ENCODE measurements at places on chromosomes 13 and 19.

GRCh38 chr19:50275577-50276368 is 53.4 kb downstream of the KCNC3 start:
- no peak for ATAC-seq

DNA sequence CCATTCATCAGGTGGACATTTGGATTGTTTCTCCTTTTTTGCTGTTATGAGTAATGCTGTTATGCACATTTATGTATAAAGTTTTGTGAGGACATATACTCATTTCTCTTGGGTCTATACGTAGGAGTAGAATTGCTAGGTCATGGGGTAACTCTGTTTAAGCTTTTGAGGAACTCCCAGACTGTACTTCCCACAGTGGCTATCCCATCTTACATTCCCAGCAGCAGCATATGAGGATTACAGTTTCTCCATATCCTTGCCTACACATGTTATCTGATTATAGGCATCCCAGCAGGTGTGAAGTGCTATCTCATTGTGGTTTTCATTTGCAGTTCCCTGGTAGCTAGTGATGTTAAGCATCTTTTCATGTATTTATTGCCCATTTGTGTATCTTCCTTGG is 5.9 kb downstream of the ZSCAN22 start:
- no peak for ATAC-seq

GRCh38 chr19:30263830-30264381 is 108.3 kb upstream of the ZNF536 start:
- no peak for ATAC-seq

- no peak for ATAC-seq
Measured at GRCh38 chr19:867301-867793, 7.9 kb downstream of the CFD start.

GRCh38 chr13:110677731-110678545 is 28.0 kb downstream of the CARS2 start:
- ATAC-seq = peak; percentile 60

DNA sequence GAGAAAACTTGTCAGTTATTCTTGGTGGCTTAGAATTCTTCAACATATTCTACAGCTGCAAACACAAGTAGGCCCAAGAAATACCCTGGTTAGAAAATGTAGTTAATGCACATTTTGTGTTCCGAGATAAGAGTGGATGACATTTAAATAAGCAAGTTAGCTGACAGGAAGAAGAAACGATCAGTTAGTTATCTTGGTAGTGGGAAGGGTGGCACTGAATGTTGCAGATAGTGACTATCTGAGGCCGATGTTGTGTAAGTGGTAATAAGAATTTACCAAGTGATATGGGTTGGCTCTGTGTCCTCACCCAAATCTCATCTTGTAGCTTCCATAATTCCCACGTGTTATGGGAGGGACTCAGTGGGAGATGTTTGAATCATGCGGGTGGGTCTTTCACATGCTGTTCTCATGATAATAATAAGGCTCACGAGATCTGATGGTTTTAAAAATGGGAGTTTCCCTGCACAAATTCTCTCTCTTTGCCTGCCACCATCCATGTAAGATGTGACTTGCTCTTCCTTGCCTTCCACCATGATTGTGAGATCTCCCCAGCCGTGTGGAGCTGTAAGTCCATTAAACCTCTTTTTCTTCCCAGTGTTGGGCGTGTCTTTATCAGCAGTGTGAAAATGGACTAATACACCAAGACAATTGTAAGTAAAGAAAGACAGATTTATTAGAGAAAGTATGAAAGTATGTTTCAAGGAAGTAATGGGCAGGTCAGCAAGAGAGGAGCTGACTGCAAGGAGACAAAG is 10.9 kb upstream of the AKAP11 start:
- no peak for ATAC-seq

- no peak for ATAC-seq
Measured at GRCh38 chr13:110290153-110290552, 16.8 kb downstream of the COL4A1 start.

DNA sequence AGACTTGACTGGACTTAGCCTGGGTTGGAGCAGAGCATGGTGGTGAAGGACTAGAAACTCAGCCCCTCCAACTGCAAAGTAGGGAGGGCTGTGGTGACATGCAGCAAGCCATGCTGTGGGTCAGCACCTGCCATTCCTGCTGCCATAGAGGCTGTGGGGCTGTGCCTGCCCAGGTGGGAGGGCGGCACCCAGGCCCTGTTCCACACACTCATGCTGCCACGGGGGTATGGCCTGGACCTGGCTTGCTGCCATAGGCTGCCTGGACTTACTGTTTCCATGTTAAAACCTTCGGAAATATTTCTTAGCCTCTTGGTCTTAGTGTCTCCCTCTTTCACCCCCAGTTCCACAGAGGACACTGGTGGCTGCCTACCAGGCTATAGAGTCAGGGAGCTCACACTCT is 29.3 kb downstream of the CILP2 start:
- no peak for ATAC-seq

DNA sequence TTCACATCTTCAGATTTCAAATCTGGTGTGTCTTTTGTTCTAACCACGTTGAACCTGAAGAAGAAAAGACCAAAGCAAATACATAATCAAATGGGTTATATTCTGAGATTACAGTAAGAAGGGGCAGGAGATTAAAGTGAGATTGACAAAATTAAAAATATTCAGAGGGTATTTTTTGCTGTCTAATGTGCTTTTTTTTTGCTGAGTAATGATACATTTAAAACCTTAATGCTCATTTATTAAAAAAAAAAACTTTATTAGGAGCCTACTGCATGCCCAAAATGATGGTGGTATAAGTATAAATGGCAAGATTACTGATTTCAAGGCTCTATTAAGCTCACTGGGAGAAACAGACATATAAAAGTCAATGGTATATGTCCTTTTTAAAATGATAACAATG is 459.4 kb downstream of the FGF9 start:
- no peak for ATAC-seq

DNA sequence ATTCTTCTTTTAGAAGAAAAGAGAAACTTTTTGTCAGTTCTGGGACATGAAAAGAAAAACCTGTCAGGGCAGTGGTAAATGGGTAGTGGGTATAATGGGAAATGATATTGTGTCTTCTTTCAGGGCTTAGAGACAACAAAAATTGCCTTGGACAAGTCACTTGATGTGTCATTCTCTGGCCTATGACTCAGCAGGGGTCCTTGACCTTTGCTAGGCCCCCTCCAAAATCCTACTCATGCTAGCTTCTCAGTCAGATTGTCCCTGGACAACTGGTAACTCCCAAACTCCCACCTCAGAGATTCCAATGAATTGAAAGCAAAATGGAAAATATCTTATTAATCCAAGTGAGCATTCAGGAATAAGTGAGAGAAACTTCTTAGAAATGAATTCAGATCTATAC is 258.8 kb upstream of the SPRY2 start:
- no peak for ATAC-seq

DNA sequence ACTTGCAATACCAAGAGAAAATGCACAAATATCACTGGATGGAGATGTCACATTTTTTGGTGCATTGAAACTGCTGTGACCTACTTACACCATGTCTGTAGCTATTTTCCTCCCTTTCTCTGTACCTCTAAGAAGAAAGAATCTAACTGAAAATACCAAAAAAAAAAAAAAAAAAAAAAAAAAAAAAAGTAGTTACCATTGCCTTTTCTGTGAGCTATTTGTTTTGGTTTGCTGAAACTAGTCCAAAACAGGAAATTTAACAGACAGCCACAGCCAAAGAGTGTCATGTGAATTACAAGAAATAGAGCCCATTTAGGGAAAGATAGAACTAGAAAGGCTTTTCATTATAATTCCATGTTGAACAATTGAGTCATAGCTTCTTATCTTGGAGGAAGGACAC is 37.3 kb downstream of the TNFSF13B start:
- no peak for ATAC-seq

Data from activated T-helper 17 cell treated with anti-CD3 and anti-CD28 coated beads, Interleukin-2, amount 50 U/mL, for 72 hours (primary cell).